ENCODE measurements at places on chromosomes 5 and 9. TPM values are rescaled to one million over a fixed set of nuclear protein-coding genes. Genes with fewer than 3 reads are reported as not detected.

DNA sequence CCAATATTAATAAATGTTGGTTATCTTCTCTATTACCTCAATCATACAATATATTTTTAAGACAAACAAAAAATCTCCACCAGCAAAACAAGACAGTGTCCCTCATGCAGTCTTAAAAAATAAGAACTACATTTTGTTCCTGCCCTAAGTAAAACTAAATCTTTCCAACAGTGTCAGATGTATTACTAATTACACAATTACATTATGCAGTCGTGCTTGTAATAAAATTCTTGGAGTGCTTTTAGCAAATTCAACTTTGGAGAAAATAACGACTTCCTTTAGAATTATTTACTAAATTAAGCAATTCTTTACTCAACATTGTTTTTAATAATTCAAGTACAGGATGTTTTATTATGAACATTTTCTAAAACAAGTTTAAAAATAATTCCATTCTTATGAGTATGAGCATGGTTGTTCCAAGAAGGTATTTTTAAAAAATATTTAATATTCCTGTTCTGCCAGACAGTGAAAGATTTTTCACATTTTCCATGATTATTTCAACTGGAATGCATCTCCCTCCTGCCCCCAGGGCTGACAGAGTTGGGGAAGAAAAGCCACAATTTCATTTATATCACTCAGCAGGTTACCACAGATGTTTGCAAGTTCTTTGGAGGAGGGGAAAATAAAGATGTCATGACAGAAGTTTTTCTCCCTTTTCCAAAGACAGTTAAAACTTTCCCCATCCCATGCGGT, 137.9 kb downstream of the FAM114A2 start:
- no peak for DNase-seq

The FAM153A gene
- 2.2 TPM for total RNA-seq

GRCh38 chr5:109566361-109566760, 123.4 kb upstream of the MAN2A1 start:
- DNase-seq, result no peak

DNA sequence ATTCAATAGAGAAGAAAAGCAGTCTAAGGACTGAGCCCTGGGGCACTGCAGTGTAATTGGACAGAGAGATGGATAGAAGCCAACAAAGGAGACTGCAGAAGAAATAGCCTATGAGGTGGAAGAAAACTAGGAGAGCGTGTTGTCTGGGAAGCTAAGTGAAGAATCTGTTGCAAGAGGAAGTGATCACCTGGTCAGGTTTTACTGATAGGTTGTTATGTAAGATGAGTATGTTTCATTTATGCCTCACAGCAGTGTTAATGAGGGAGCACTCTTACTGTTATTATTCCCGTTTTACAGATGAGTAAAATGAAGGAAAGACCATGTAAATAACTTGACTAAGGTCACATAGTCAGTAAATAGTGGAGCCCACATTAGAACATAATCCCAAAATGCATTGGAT, 80.0 kb upstream of the GRHPR start:
- no peak for DNase-seq

Measured in breast epithelium (tissue), 4 donors.